Fibroblast of upper back skin (primary cell): ENCODE measurements at places on chromosomes 3 and 15.

DNA sequence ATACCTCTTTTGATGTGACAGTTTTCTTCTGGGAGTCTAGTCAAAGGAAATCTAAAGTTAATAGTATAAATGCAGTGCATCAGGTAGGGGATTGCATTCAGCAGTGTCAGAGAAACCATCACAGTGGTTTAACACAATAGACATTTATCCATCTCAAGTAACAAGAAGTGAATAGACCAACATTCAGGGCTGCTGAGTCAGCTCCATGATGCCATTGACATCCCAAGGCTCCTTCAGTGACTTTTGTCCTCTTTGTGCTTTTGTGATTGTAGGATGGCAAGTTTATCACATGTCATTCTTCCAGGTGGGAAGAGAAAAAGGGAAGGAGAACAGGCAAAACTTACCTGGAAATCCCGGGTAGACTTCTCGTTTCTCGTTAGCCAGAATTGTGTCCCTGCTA, 158.3 kb downstream of the TMEM108 start:
- DNase-seq, result no peak

DNA sequence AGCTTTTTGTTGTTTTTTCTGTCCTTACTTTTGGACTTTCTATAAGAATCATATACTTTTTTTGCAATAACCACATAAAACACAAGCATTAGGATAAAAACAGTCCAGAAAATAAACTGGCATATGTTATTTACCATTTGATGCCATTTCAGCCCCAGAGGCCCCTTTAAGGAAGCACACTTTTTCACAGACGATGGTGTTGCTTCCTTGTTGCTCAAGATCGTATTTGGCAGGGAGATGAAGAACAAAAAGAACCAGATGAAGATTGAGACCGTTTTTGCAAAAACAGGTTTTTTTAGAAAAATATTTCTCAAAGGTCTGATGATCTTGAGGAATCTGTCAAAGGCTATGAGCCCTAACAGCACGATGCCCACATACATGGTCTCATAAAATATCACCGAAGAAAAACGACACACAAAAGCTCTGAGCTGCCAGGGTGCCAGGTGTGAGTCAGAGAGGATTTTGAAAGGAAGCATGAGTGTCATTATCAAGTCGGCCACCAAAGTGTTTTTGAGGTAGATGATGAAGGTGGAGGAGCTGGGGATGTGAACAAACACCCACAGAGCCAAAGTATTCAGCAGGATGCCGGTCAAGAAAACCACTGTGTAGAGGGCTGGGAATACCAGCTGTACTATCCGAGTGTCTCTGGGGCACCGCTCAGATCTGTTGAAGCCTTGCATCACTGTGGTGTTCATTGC, 902 bp downstream of the P2RY13 start:
- DNase-seq, result peak; percentile 12

DNA sequence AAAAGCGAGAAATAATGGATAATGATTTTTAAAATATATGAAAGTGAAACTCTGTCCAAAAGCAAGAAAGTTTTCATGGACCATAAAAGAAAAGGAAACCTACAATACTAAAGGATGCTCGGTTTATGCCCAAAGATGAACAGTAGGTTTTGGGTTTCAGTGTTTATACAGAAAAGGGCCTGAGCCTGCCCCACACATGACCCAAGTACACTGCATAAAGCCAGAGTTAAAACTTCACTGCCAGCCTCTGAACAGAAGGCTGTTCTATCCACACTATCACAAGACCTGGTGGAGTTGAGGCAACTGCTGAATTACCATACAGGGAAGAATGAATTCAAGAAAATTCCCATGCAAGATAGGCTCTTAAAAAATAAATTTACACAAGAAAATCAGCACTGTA, 165.2 kb downstream of the MECOM start:
- DNase-seq, result no peak

DNA sequence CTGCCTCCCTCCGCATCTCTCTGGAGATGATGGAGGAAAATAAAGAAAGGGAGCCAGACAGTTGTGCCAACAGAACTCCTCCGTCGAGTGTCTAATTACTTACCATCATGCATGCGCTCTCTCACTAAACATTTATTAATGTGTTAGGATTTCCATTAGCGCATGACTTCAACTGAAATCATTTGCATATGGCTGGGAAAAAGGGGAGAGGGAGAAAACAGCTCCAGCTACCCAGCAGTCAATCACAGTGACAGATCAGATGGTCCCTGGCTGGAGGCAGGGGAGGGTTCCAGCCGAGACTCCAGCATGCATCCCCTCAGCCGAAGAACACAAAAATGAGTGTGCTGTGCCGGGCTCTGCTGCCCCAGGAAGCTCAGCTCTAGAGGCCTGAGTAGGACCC, 6.8 kb upstream of the RHO start:
- DNase-seq, result no peak

DNA sequence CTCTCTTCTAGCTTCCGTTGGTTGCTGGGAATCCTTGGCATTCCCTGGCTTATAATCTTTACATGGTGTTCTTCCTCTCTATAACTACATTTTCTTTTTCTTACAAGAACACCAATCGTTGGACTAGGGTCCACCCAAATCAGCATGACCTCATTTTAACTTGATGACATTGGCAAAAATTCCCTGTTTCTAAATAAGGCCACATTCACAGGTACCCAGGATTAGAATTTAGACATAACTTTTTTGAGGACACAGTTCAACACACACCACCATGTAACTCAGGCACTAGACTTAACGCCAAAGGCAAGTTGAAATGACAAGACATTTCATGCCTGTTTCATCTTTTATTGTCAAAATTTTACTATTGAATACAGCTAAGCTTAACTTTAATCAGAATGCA, 93.0 kb downstream of the NECTIN3 start:
- no peak for DNase-seq

DNA sequence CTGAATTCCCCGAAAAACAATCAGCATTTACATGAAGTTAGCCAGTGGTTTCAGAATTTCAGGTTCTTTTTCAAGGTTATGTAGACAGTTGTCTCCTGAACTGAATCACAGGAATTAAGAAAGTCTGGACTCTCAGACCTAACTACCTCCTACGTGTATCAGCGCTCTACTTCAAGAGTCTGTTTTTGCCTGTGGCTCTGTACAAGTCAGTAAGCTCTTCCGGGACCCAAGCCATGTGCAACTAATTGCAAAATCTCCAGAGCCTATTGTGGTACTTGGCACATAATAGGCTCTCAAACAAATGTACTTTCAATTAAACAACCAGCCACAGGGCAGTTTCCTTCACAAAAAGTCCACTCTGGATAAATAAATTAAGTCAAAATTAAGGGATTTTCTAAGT, 414.2 kb downstream of the PDCD6IP start:
- peak; percentile 57 for DNase-seq
